Right cardiac atrium (tissue), 5 donors: ENCODE measurements at places on chromosomes 16 and 17. TPM values are rescaled to one million over a fixed set of nuclear protein-coding genes. Genes with fewer than 3 reads are reported as not detected.

The TCAP gene
- total RNA-seq: 3,533 TPM

The NR1D1 gene
- 16.4 TPM for total RNA-seq

The RPA1 gene
- total RNA-seq: 74.7 TPM

GRCh38 chr17:29710891-29711418 lies 88.2 kb upstream of the CORO6 start:
- no peak for DNase-seq

GRCh38 chr17:35577830-35578196 lies 558 bp downstream of the PEX12 start:
- no peak for DNase-seq
